ENCODE measurements at places on chromosomes 5 and 9.

DNA sequence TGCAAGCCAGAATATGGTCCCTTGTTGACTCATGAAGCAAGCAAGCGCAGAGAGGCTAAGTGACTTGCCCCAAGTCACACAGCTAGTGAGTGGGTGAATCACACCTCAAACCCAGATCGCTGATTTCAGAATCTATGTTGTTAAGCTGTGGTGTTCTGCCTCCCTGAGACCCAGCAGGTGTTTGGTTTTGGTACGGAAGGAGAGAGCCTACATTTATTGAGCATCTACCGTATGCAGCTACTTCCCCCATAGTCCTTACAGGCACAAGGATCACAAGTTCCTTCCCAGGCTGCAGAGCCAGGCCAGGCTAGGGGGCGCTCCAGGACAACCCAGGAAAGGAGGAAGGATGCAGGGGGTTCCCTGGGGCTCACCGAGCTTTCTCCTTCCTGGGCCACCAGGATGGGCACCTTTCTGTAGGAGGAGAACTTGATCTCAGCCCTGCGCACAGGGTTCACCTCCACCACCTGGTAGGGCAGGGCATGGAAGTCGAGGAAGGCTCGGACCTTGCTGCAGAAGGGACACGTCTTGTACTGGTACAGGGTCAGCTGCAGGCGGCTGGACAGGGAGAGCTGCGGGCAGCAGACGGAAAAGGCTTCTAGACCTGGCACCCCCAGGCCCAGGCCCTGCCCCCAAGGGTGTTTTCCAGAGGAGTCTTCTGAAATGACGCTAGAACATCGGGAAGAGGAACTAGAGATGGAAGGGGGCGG is 2.5 kb downstream of the PTGES2 start:
- no peak for DNase-seq

DNA sequence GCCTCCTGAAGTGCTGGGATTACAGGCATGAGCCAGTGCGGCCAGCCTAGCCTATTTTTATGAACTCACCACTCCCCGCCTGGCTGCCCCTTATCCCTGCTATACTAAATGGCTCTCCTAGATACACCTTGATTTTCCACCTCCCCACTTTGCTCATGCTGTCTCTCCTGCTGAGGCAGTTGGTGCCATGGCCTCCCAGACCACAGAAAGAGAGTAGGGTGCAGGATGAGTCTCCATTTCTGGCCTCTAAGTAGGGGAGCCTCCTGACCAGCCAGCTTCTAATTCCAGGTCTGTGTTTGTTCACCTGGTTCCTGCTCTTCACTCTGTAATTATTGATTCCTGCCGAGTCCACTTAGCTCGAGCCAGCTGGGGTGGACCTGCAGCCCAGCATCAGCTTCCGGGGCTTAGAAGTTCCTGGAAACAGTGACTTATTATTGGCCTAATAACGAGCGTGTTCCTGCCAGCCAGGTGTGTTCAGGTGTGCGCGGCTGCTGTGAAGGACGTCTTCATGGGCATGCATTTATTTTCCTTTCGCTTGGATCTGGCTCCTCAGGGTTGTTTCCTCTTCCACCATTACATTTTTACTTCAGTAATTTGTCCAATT is 34.0 kb downstream of the ZNF618 start:
- DNase-seq, result no peak

DNA sequence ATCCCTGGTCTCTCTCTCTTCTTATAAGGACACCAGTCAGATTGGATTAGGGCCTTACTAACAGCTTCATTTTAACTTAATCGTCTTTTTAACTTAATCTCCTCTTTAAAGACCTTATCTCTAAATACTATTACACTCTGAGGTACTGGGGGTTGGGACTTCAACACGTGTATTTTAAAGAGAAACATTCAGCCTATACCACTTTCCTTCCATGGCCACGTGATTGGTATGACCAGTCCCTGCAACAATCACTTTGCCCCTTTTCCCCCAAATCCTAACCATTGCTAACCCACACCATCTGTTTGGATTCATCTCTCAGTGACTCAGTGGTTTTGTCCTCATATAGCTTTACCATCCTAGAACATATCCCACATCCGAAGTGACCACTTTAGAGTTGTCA is 3.8 kb upstream of the MAN2A1 start:
- no peak for DNase-seq

GRCh38 chr5:127824126-127824525 is 120.9 kb downstream of the CCDC192 start:
- no peak for DNase-seq

DNA sequence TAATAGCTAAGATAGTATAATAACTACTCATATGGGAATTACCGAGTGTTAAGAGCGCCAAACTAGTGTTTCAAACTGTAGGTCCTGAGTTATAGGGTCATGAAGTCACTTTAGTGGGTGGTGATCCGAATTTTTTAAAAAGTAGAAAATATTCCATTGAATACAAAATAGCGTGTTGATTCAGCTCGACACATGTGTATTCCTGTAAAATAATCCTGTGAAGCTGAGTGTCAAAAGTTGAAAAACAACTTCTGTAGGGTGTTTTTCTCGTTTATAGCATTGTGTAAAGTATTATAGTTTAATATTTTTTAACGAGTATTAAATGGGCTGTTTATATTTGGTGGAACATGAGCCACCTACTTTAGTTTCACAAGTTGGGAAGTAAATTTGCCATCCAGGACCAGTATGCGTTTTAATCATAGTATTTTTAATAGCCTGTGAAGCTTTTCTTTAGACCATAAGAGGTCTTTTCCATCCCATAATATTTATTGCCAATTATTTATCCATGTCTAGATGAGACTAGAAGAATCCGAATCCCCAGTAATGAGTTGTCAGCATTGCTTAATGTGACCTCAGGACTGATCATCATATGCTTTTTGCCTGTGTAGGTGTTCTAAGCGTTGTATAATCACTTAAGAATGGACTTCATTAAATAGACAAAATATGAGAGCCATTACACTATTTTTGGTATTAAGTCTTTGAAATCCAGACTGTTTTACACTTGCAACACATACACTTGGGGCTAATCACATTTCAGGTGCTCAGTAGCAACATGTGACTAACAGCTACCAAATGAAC is 84.1 kb downstream of the PTPDC1 start:
- DNase-seq, result no peak

- no peak for DNase-seq
These were observed 16.7 kb downstream of the AP3S1 start for GRCh38 chr5:115858396-115858795.

DNA sequence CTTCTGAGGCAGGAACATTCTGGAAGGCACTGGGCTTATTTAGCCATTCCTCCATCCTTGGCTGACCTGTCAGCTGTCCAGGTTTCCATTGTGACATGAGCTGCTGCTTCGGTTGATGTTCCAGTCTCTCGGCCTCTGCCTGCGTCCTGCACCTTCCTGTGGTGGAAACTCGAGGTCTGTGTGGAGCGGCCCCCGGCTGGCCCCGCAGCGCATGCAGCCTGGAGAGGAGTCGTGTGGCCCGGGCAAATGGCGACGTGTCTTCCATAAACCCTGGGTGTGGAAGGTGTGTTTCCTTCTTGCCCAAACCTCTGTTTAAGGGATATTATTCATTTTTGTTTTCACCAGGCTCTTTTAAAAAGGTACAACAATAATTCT is 36.5 kb upstream of the SLC9A3 start:
- DNase-seq, result no peak

- DNase-seq, result no peak
These were observed at the start of gene C1QTNF3 for GRCh38 chr5:34043099-34043876. C1QTNF3 (minus strand) TSS chr5:34043213; CDS start chr5:34043125, 88 bp downstream.

GRCh38 chr9:93205045-93205768 is 21.3 kb downstream of the WNK2 start:
- DNase-seq, result no peak

DNA sequence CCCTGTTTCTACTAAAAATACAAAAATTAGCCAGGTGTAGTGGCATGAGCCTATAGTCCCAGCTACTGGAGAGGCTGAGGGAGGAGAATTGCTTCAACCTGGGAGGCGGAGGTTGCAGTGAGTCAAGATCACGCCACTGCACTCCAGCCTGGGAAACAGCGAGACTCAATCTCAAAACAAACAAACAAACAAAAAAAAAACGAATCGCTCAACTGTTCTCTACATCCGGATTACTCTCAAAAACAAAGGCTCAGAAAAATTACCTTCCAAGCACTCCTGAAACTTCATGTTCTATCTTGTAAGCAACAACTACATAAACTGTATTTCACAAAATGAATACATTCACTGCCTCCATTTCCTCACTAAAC is 14.0 kb downstream of the UBAP2 start:
- DNase-seq, result no peak

- DNase-seq, result no peak
These were observed 565.5 kb upstream of the DMAC1 start for GRCh38 chr9:8365029-8365428.

- DNase-seq, result no peak
These were observed 413.5 kb downstream of the PLK2 start for GRCh38 chr5:58046371-58046770.

- no peak for DNase-seq
These were observed 172.5 kb upstream of the GLRA1 start for GRCh38 chr5:152097128-152097527.

- DNase-seq, result no peak
These were observed 81.6 kb upstream of the CKMT2 start for GRCh38 chr5:81151546-81151945.

GRCh38 chr5:17882760-17883488 is 248.7 kb downstream of the TAF11L14 start:
- no peak for DNase-seq

GRCh38 chr9:124710766-124711165 is 60.3 kb downstream of the NR6A1 start:
- no peak for DNase-seq

DNA sequence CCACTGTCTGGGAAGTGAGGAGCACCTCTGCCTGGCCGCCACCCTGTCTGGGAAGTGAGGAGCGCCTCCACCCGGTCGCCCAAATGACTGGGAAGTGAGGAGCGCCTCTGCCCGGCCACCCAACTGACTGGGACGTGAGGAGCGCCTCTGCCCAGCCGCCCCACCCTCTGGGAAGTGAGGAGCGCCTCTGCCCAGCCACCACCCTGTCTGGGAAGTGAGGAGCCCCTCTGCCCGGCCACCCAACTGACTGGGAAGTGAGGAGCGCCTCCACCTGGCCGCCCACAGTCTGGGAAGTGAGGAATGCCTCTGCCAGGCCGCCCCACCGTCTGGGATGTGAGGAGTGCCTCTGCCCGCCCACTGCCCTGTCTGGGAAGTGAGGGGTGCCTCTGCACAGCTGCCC is 32.9 kb downstream of the SAXO1 start:
- DNase-seq, result no peak

DNA sequence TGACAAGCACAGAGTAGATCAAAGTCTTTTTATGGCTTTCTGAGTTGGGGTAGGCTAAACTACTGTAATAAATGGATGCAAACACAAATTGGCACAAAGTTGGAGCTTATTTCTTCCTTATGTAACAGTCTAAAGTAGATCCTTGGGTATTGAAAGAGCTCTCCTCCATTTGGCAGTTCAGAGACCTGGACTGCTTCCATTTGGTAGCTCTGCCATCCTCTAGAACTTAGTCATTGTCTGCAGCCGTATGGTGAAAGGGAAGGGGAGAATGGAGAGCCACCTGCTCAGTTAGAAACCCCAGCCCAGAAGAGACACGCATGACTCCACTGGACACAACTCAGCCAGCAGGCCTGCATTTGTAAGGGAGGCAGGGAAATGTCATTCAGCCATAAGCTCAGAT is 345.0 kb downstream of the DMAC1 start:
- no peak for DNase-seq

DNA sequence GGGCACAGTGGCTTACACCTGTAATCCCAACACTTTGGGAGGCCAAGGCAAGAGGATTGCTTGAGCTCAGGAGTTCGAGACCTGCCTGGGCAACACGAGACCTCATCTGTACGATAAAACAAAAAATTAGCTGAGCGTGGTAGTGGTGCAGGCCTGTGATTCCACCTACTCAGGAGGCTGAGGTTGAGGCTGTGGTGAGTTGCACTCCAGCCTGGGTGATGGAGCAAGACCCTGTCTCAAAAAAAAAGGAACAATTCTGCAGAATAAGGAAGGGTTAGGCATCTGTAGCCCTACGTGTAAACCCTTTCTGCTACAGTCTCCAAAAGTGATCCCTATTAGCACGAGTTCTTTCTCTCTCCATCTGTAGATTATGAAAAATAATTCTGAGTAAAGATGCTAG is 19.9 kb downstream of the CDC26 start:
- DNase-seq, result no peak

- no peak for DNase-seq
These were observed 228.8 kb downstream of the CD180 start for GRCh38 chr5:66967826-66968262.

GRCh38 chr5:118554981-118555380 is 433.4 kb downstream of the DTWD2 start:
- DNase-seq, result no peak

DNA sequence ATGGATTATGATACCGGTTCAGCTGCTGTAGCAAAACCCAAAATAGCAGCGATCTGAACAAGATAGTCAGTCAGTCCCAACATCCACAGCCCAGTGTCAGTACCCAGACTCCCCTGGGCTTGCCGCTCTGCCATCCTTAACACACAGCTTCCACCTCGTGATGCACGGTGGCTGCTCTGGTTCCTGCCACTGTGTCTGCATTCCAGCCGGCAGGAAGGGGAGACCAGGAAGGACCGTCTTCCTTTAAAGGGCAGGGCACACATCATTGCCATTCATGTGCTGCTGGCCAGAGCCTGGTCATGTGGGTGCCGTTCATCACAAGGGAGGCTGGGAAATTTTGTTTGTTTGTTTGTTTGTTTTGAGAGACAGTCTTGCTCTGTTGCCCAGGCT is 131.0 kb upstream of the IER5L start:
- no peak for DNase-seq

- DNase-seq, result no peak
These were observed 135.4 kb upstream of the FBN2 start for GRCh38 chr5:128673411-128673957.

DNA sequence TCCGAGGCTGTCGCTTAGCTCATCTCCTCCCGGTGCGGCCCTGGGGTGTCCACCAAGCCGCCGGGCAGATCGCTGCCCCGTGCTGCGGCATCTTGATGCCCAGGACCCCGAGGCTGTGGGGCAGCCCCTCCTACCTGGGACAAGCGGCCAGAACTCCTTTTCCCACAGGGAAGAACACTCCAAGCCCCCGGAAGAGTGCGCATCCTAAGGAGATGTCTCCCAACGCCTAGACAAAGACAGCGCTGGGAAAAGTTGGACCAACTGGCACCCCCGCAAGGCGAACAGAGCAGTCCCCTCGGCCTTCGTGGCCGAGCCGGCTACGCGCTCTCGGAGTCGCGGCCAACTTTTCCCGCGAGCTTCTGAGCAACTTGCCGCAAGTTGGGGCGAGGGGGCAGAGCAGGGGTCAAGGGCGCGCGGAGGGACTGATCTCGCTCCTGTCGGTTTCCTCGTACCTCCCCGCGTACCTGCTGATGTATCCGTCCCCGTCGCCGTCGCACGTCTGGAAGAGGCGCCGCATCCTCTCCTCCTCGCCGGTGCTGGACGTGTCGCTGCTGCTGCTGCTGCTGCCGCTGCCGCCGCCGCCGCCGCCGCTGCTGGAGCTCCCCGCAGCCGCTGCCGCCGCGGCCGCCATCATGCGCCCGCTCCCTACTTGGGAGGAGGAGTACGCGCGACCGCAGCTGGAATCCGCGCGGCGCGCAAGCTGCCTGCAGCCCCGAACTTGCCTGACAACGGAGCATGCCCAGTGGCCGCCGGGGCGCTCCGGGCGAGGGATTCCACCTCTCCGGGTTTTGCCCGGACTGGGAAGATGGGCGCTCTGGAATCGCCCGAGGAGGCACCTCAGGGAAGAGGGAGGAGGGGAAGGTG is at the start of gene MCC:
TSS of gene MCC (minus strand) at position 673 of the 864 bp plus-strand sequence.
- DNase-seq, result no peak
